Iris pigment epithelial cell (primary cell): ENCODE measurements at places on chromosomes 5 and 9.

DNA sequence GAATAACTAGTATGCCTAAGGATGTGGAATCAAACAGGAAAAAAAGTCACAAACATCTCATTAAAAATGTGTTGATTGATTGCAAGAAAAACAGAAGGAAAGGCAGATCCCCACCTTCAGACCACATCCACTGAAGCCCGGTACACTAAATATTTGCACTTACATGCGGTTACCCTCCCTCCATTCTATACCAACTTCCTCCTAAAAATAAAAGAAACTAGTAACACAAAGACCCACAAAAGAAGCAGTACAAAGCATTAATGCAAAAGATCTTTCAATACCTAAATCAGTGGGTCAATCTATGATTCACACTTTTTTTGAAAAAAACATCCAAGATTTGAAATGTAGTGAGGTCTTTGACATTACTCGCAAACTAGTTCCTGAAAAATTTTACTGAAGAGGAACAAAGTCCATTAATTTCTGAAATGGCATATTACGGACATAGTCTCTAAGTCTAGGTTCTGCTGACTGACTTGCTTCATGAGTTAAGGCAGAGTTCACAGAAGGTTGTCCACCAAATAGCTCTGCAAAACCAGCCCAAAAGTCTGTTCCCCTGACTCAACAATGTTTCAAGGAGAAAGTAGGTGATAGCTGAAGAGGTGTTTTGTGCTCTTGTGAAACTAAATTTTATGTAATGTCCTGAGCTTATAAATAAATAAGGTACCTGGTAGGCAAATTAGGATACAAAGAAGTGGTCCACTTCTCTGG lies 100.7 kb downstream of the PAM start:
- DNase-seq, result peak; percentile 20

GRCh38 chr5:7410936-7411511 lies 15.1 kb downstream of the ADCY2 start:
- DNase-seq, result no peak

DNA sequence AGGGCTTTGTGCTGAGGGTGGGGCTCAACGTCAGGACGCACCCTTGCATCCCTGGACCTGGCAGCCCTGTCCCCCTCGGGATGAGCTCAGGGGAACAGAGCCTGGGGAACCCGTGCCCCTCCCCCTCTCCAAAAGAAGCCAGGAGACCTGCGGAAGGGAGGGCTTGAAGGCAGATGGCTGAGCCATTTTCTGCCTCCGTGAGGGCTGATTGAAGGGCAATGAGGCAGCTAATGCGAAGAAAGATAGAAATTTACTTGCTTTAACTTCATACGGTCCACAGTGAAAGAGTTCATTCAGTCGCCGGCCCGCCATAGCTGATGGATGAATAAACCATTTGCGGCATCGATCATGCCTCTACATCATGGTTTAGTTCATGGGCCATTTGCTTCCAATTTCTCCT lies 28.8 kb downstream of the ASS1 start:
- DNase-seq, result no peak

DNA sequence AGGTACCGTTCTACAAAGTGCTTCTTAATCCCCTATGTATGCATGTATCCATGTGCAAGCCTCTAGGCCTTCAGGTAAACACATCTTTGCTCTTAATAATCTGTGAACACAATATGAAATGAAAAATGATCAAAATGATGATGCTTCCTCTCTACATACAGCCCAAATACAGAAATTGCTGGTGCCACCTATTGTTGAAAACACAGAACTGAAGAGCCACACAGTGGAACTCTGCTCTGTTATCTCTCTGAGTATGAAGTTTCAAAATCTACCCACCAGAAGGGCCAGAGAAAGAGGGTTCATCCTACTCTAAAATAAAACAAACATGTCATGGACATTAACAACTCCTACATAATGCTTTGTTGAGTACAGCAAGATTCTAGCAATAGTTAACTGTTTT lies 71.3 kb downstream of the GLIS3 start:
- DNase-seq, result peak; percentile 67

DNA sequence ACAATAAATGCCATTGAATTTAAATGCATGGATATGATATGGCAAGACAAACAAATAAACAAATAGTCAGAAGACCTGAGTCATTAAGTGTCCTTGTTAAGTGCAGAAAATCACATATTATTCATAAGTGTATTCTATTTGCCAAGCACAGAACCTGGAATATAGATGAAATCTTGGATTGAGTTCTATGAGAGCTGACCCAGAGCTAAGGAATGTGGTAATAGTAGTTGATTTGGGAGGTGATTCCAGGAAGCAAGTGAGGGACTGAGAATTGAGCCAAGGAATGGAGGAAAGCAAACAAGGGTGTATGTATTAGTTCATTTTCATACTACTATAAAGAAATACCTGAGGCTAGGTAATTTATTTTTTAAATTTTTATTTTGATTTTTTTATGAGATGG lies 208.9 kb downstream of the TRIM32 start:
- no peak for DNase-seq

DNA sequence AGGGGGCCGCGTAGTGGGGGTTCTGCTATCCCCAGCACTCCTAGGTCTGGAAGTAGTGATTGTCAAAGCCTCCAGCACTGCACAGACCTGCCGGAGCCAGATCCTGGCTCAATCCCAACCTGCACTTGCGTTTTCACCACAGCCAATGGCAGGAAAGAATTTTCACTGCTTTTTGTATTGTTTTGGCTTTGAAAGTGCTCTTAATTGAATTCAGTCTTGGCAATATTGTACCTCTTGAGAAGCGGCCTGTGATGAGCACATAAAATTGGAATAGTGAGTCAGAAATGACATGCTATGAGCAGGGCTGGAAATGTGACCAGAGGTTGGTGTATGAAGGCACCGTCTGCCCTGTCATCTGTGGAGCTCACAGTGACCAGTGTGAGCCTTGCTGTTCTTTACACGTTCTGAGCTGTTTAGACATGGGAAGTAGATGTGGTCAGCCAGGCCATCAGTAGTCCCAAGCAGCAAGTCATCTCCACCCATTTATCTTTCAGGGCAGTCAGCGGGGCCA lies 41.5 kb downstream of the SECISBP2 start:
- no peak for DNase-seq

- DNase-seq, result no peak
These were observed 14.9 kb downstream of the MEGF10 start for GRCh38 chr5:127305493-127305892.

- DNase-seq, result peak; percentile 76
These were observed 433.1 kb downstream of the CHSY3 start for GRCh38 chr5:130337179-130337888.

DNA sequence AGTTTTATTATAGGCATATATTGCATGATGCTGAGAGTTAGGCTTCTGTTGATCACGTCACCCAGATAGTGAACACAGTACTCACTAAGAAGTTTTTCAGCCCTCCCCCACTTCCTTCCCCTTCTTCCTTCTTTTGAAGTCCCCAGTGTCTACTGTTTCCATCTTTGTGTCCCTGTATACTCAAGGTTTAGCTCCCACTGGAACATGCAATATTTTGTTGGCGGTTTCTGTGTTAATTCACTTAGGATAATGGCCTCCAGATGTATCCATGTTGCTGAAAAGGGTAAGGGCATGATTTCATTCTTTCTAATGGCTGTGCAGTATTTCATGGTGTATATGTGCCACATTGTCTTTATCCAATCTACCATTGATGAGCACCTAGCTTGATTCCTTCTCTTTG lies 764.3 kb downstream of the MTRR start:
- no peak for DNase-seq

GRCh38 chr9:37335238-37335637 lies 87.3 kb upstream of the GRHPR start:
- no peak for DNase-seq

GRCh38 chr5:1833264-1834021 lies 32.2 kb downstream of the NDUFS6 start:
- DNase-seq, result no peak

GRCh38 chr5:138620663-138621224 lies 45.5 kb upstream of the HSPA9 start:
- DNase-seq, result no peak

DNA sequence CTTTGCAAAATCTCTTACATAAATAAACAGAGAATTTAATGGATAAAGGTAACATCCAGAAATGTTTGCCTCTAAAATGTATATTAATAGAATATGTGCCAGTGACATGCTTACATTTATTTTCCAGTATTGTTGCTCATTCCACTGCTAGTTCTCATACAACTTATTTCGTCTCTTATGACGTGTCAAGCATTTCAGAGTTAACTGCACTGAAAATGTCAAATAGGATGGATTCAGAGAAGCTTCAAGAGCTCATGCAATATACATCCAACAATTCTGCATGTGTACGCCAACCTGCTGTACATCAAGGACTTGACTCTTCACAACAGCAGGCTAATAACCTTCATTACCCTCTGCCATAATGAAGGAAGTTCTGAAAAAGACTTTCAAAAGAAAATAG lies 386.2 kb upstream of the IZUMO3 start:
- DNase-seq, result no peak

DNA sequence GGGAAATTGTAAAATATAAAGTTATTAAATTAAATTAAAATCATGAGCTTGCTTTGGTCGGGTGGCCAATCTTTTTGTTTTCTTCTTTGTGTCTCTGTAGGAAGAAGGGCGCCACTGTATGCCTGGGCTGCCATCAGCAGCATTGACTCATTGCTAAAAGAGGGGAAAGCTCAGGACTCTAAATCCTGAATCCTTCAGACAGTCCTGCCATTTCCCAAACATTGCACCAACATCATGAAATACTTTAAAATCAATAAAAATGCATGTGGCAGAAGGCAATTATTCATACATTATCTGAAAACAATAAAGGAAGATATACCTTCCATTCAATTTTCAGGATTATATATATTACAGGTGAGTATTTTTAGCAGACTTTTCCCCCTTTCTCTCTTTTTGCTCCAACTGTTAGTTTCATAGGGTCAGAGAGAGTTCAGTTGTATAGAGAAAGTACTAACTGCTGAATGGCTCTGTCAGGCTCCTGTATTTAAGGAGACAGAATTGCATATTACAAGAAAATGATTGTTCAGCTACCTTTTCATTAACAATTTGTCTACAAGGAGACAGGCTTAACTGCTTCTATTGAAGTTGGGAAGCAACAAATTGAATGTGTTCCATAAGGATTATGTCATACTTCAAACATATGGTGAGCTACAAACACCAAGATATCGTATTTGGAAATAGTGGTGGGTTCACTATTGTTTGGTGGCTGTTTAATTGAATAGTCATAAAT lies 95.7 kb downstream of the ATPSCKMT start:
- no peak for DNase-seq

GRCh38 chr9:105694848-105695581 lies 674 bp downstream of the TMEM38B start:
- DNase-seq, result peak; percentile 52
